Coronary artery (tissue), 2 donors: ENCODE measurements at places on chromosomes 4 and X.

DNA sequence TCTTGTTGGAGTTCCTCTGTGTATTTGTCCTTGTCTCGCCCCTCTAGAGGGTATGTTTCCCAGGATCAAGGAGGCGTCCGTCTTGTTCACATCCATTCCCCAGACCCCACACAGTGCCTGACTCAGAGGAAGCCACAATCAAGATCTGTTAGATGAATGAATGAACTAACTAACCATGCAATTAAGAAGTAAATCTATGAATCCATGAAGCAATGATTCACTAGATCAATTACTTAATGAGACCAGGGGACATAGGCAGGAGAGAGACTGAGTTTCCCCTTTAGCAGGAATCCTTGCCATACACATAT lies 11.9 kb downstream of the BLOC1S4 start:
- DNase-seq: no peak

- DNase-seq: no peak
Measured at GRCh38 chrX:141989815-141990214, 86.1 kb downstream of the MAGEC1 start.

- DNase-seq: no peak
Measured at GRCh38 chr4:73340917-73341316, 63.2 kb upstream of the ALB start.

GRCh38 chrX:19750028-19750782 lies 137.2 kb downstream of the SH3KBP1 start:
- DNase-seq: no peak

GRCh38 chr4:2182994-2183393 lies 58.9 kb downstream of the HAUS3 start:
- no peak for DNase-seq
